ENCODE measurements at places on chromosomes 13 and 19.

- DNase-seq = no peak
Observed at GRCh38 chr13:20326809-20327208, 94.7 kb upstream of the GJB6 start.

GRCh38 chr13:37109051-37109678 lies 3.7 kb upstream of the CSNK1A1L start:
- DNase-seq = no peak

GRCh38 chr13:36395280-36395679 lies 37.0 kb upstream of the CCNA1 start:
- no peak for DNase-seq

- no peak for DNase-seq
Observed at GRCh38 chr13:106917024-106917571, 349.2 kb upstream of the ARGLU1 start.

DNA sequence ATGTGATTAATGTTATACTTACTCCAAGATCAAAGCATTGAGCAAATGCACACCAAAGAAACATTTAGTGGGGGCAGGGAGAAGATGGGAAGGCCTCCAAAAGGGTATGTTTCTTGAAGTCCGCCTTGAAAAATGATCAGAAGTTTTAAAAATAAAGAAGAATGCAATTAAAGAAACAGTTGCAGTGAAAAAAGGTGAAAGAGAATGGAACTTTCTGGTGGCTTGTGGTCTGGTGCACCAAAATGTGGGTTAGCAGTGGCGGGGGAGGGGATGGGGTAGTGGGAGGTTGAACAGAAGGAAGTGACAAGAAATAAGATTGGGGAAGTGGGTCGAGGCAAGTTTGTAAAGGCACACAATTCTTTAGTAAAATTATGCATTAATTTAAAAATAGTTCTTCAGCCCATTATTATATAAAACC lies 2.5 kb downstream of the LCP1 start:
- DNase-seq = no peak

DNA sequence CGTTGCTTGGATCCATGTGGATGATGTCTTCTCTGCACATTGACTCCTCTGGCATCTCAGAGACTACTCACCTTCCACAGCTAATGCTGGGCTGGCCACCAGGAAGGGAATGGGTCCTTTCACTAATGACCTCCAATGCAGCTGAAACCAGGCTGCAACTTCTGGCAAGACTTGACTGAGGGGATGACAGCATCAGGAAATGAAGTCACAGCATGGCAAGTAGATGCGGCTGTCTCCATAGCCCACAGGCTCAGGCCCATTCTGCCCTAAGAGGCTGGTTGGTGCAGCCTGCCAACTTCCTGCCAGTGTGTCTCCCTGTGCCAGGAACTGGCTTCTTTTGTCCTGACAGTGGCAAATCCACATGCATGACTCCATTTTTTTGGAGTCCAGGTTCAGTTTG lies 467.3 kb downstream of the TSHZ3 start:
- DNase-seq = peak; percentile 45

- peak; percentile 40 for DNase-seq
Observed at GRCh38 chr13:113584870-113585671, 518 bp downstream of the TFDP1 start.

- DNase-seq = no peak
Observed at GRCh38 chr13:73146707-73147106, 87.9 kb downstream of the KLF5 start.

DNA sequence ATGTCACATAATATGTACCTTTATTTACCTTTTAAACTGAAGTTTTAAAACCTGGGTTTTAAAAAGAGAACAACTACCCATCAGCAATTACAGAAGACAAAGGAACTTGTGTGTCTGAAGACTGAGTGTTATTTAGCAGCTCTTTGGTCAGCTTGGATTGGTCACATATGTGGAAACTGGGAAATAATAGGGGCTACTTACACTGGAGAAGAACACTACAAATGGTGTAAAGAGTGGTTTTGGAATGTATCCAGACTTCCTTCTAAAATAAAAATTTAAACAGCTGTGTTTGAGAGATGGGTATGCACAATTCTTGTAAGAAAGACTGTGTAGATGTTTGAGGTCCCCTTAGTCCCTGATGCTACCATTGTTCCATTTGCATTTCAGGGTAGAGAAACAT lies 13.3 kb downstream of the TNFRSF19 start:
- DNase-seq = no peak

GRCh38 chr13:105334211-105334610 lies 1201.3 kb downstream of the EFNB2 start:
- DNase-seq = no peak

DNA sequence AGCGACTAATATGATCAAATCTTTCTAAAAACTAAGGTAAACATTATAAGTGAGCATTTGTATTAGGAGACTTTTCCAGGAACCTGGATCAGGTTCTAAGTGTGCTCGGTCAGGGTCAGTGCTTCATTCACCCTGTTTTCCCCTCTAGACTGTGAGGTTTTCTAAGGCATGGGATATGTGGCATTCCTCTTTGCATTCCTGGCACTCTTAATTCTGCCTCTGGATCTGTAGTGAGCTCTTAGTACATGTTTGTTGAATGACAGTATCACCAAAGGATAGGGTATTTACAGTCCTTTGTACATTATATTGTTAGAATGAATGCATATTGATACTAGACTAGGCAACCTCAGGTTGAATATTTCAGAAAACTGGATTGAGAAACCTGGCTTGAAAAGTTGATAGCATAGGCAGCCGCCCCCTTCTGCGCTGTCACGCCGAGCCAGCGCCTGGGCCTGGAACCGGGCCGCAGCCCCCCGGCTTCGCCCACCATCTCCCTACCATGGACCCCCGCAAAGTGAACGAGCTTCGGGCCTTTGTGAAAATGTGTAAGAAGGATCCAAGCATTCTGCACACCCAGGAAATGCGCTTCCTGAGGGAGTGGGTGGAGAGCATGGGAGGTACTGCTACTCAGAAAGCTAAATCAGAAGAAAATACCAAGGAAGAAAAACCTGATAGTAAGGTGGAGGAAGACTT lies 156.5 kb downstream of the KCNRG start:
- DNase-seq = no peak
